ENCODE measurements at places on chromosomes 12 and 14.

DNA sequence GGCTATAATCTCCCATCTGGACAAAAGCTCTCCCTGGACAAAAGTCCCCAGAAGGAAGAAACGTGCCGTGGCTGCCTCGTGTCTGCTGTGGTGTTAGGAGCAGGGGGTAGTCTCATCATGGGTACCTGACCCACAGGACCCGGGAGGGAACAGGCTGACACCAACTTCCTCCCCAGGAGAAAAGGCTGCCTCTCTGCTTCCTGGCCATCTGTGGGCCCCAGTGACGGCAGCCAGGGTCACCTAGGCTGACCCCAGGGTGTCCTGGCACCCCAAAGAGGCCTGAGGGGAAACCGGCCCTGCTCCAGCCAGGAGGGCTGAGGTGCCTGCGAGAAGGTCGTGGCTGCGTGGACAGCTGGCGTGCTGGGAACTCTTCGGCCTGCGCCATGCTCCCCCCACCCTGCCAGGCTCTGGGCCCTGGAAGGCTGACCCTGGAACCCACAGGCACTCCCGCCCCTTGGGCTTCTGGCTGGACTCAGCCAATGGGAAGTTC, 133.9 kb downstream of the RFLNA start:
- no peak for DNase-seq

- no peak for DNase-seq
Observed at GRCh38 chr12:109768901-109769670, 55.5 kb downstream of the FAM222A start.

GRCh38 chr14:95523051-95523814, 6.8 kb upstream of the SYNE3 start:
- peak; percentile 24 for DNase-seq

DNA sequence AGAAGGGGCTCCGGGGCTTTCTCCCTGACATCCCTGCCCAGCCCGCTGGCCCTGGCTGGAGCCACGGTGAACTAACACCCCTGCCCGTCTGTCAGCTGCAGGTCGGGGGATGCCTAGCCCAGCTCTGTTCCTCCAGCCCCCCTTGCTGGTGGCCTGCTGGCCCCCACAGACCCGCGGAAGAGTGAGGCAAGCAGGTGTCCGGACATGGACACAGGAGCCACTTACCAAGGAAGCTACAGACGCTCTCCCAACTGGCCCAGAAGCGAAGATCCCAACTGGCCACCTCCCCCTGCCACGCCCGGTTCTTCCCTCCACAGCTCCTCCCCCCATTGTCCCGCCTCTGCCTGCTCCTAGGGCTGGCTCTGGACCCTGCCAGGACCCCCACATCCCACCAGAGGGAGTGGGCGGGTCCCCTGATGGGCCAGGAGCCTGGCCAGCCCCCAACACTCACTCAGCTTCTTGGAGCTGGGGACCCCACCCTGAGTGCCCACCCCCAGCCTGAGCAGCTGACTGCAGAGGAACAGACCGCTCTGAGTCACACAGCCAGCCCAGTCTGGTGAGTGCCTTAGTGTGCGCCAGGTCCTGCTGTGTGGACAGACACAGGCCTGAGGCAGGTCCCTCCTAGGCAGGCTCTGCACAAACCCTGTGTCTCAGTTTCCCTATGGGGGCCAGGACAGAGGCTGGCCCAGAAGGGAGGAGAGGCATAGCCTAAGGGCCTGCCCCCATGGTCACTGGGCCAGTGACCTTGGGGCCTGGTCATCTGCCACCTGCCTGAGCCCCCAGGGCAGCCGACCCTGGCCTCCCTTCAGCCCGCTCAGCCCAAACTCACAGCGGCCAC, 7.7 kb downstream of the AHNAK2 start:
- no peak for DNase-seq

DNA sequence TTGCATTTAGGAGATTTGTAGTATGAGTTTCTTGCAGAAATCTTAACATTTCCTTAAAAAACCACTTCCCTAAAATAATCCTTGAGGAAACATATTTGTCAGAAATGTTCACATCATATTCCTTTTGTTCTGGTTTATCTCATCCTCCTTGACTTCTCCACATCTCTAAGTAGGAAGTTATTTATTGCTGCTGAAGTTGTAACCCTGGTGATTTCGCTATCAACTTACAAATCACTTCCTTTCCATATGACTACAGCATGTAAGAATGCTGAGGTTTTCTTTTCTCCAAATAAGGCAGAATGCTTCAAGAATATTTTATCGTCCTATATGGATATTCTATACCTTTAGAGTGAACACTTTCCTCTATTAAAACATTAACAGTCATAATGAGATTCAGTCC, 751.7 kb downstream of the NRXN3 start:
- DNase-seq, result no peak

DNA sequence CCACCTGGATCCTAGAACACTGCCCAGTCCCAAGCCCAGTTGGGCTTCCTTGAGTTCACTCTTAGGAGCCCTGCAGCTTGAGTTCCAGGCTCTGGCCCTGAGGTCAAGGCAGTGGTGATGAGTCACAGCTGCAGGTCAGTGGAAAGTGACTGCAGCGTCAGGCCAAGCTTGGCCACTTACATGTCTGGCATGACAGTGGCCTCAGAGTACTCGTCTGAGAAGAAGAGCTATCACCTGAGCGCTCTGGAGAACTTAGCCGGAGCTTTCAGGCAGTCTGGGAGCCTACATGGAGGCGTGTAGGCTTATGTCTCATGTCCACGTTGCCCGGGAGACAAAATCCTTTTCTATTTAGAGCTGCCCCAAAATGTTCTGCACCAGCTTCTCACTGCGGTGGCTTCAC, 75.6 kb downstream of the ARL6IP4 start:
- DNase-seq, result no peak

GRCh38 chr14:100609331-100609870, 22.2 kb upstream of the BEGAIN start:
- DNase-seq, result no peak

GRCh38 chr14:36538051-36538450, 18.0 kb upstream of the NKX2-1 start:
- no peak for DNase-seq

GRCh38 chr12:23533265-23533664, 416.2 kb downstream of the SOX5 start:
- DNase-seq, result no peak

GRCh38 chr14:78469947-78470346, 299.8 kb downstream of the NRXN3 start:
- no peak for DNase-seq

- no peak for DNase-seq
Observed at GRCh38 chr12:27711317-27711682, 668 bp downstream of the MRPS35 start.

DNA sequence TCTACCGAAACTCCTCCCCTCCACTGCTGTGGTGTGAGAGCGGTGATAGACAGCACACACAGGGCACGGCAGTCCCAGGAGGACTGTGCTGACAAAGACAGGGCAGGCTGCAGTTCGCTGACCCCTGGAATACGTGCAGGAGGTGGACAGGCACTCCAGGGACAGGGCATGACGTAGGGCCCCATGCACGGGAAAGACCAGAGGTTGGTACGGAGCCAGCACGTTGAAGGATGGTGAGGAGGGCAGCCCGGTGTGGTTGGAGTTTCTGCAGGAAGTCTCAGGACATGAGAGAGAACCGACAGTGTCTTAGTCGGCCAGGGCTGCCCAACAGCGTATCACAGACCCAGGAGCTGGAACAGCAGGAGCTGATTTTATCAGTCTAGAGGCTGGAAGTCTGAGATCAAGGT, 254.2 kb upstream of the FKBP4 start:
- no peak for DNase-seq

GRCh38 chr12:109880043-109880931, at the start of gene GLTP:
GLTP (minus strand) TSS chr12:109880541; CDS start chr12:109880374, 167 bp downstream.
- peak; percentile 91 for DNase-seq

GRCh38 chr12:38713294-38713693, 192.1 kb downstream of the CPNE8 start:
- DNase-seq, result no peak

- no peak for DNase-seq
Observed at GRCh38 chr12:106211973-106212372, 35.8 kb downstream of the CKAP4 start.
